ENCODE measurements at places on chromosomes 3 and 15.

DNA sequence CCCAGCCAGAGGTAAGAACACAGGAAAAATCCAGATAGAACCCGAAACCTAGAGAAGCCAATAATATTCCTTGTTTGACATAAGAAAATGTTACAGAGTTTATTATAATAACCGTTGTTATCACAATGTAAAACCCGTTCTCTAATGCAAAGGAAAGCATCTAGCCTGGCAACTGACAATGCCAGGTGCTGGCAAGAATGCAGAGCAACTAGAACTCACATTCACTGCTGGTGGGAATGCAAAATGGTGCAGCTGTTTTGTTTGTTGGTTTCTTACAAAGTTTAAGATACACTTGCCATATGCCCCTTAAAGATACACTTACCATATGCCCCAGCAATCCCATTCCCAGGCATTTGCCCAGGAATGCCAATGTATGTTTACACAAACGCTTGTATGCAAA lies 23.4 kb downstream of the VPS39 start:
- DNase-seq = no peak

DNA sequence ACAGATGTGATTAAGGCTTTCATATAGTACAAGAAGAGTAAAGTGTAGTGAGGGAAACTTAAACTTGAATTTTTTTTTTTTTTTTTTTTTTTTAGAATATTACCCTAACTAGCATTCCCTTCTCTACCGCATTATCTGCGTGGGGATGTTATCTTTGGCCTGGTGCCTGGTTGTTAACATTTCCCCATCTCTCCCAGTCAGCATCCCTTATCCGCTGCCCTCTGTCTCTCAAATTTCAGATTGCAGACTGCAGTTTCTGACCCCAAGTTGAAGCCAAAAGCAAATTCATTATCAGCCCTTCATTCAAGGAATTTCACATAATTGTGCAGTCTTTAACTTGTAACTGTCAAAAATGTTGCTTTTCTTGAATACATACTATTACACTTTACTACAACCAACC lies 353.0 kb downstream of the PLOD2 start:
- DNase-seq = no peak

GRCh38 chr3:159886050-159886449 lies 102.6 kb upstream of the IL12A start:
- no peak for DNase-seq

DNA sequence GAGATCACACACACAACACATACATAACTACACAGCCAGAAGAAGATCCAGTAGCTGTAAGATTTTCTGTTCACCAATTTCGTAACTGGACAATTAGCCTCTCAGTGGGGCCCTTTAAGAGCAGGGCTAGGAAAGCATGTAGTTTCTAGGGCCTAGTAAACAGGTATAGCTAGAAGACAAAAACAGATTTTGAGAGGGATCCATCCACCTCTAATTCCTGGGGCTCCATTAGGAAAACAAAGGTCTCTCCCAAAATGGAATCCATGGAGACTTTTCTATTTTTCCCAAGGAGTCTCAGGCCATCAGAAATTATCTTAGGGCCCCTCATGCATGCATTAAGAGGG lies 10.5 kb downstream of the KIF15 start:
- no peak for DNase-seq

- DNase-seq = no peak
Observed at GRCh38 chr15:99452728-99453636, 112.8 kb upstream of the MEF2A start.

- DNase-seq = no peak
Observed at GRCh38 chr3:44171891-44172290, 69.8 kb upstream of the TOPAZ1 start.

DNA sequence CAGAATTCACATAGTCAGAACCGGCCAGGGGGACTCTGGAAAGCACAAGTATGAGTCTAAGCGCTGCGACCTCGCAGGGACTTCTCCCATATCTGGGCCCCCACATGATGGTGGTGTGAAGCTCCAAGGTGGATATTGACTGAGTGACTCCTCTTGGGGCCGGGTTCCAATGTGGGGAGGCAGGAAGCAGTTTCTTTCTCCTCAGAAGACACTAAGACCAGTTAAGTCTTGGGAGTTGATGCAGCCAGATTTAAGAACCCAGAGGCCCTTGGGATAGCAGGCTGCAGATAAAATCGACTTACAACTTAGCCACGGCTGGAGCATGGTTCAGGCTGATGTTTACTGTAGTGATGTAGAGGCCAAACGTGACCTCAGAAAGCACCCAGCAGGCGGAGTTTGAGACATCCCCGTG lies 55.4 kb upstream of the KLF13 start:
- DNase-seq = no peak

DNA sequence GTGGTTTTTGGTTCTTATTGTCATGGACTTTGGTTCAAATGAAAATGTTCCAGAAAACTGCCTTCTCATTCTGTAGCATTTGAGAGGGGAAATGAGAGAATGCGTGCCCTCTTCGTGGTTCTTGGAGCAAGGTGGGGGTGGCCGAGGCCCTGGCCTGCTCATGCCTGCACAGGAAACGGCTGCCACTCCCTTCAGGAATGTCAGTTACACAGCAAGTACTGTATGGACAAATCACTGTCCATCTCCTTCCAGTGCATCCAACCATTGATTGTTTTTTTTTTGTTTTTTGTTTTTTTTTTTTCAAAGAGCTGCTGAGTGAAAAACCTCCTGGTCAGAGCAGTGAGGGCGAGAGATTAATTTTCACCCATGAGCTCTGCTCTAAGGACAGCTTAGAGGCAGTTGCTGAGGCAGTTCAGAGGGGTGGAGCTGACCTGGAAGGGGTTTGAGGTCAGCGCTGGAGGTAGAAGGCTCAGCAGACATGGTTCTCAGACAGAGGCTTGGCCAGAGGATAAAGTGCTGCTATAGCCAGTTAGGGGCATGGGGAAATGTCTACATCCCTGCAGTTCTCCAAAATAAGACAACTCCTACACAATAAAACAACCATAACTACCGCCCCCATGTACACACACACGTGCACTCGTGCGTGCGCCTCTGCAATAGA lies 20.2 kb upstream of the KIF23 start:
- no peak for DNase-seq

DNA sequence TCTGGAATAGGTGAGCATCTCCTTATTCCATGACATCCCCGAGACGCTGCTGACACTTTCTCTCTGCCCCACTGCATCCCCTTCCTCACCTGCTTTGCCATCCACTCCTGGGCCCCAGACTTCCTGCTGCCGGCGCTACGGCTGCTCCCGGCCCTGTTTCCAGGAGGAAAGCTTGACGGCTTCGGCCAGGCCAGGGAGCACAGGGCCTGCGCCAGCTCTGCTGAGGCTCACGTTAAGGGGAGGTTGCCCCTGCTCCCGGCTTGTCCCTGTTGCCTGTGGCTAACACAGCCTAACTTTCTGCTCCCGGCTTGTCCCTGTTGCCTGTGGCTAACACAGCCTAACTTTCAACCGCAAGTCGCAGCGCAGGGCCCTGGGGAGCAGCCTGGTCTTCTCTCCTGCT lies 177.3 kb upstream of the RGMA start:
- DNase-seq = no peak

DNA sequence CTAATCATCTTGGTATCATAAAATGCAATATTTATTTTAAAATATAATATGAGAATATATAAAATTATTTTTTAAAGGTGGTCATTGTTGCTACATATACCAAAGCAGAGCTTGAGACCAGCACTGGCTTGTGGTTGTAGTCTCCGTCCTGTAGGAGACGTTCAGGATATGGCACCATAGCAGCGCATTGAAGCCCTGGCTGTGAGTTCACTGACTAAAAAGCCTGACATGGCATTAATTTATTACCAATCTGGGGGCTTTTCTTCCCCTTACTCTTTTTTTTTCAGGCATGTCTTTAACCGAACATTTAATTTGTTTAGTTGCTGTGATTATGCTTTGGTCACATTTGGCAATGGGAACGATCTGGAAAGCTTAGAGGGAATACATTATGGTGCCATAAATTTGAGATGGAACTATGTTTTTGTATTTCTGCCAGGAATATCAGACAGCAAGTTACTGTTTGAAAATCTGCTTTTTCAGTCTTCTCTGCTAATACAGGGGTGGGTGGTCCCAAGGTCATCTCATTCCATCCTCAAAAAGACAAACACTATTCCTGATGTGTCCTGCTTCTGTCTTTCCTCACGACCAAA lies 108.5 kb downstream of the ZIC4 start:
- DNase-seq = no peak

- DNase-seq = no peak
Observed at GRCh38 chr3:127964053-127964452, 49.0 kb downstream of the KBTBD12 start.

GRCh38 chr3:3127432-3128010 lies 781 bp downstream of the TRNT1 start:
- DNase-seq = peak; percentile 21

- DNase-seq = peak; percentile 52
Observed at GRCh38 chr15:90001683-90002427, 731 bp downstream of the ZNF710 start.

GRCh38 chr3:183826448-183827250 lies 1.3 kb upstream of the MAP6D1 start:
- no peak for DNase-seq

- DNase-seq = no peak
Observed at GRCh38 chr3:17771177-17772017, 29.0 kb upstream of the TBC1D5 start.

GRCh38 chr3:54065140-54065539 lies 57.2 kb upstream of the CACNA2D3 start:
- DNase-seq = no peak

DNA sequence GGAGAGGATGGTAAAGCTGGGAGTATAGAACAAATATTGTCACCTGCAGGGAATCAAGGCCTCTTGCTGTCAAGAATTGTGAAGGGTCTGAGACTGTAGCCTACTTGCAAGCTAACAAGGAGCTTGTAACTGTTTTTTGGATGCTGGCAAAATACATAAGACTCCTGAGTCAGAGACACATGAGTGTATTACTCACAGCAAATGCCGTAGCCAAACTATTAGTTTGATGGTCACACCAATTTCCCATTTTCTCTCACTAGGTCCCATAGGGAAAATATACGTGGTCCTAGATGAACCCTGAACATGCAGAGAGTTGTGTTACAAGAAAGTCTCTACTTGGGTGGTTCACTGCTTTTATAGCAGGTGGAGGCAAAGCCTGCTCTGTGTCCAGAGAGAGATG lies 44.7 kb upstream of the LIPC start:
- DNase-seq = no peak

GRCh38 chr3:190581041-190581541 lies 67.2 kb downstream of the IL1RAP start:
- DNase-seq = no peak

- no peak for DNase-seq
Observed at GRCh38 chr3:38610436-38610835, 39.1 kb downstream of the SCN5A start.

- no peak for DNase-seq
Observed at GRCh38 chr3:131282379-131282778, 99.2 kb upstream of the NUDT16 start.

DNA sequence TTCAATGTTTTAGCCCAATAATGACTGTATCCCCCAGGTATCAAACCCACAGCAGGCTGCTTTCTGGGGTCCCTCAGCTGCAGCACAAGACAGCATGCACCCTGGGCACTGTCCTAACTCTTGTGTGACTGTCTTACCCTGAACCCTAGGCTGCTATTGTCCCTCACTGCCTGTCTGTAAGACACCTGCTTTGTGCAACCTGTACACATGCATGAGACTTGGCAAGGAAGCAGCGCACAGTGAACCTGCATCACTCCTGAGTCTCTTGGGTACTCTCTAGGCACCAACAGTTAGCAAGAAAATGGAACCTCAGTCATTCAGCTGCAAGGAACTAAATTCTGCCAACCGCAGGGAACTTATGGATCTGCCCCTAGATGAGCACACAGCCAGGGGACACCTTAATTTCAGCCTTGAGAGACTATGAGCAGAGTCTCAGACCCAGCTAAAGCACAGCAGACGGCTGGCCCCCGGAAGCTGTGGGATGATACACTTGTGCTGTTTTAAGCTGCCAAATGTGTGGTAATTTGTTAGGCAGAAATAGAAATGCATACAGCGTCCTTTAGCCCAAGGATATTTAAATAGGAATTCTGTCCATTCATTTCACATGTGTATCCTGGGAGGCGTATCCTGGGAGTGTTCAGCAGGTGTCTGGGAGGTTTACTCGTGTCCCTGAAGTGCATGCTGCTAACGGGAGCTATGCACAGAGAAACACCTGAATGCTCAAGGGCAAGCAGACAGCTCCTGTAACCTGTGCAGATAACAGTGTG lies 223.8 kb downstream of the KLF13 start:
- no peak for DNase-seq

GRCh38 chr3:177574222-177574856 lies 377.1 kb upstream of the TBL1XR1 start:
- DNase-seq = no peak

DNA sequence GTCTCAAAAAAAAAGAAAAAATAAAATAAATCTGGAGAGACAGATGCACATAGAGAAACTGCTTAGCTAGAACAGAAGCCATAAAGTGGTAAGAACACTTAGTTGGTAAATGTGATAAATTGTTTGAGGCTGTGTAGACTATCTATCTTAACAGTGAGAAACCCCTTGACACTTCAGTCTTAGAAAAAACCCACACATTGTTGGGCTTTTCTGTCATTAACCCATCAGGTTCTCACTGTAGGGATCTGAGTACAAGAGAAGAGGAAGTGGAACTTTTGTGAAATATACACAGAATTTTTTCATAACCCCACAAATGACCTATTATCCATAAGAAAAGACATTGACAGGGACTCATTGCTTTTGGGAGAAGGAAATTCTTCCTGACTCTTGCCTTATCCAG lies 24.4 kb downstream of the TP63 start:
- DNase-seq = no peak

DNA sequence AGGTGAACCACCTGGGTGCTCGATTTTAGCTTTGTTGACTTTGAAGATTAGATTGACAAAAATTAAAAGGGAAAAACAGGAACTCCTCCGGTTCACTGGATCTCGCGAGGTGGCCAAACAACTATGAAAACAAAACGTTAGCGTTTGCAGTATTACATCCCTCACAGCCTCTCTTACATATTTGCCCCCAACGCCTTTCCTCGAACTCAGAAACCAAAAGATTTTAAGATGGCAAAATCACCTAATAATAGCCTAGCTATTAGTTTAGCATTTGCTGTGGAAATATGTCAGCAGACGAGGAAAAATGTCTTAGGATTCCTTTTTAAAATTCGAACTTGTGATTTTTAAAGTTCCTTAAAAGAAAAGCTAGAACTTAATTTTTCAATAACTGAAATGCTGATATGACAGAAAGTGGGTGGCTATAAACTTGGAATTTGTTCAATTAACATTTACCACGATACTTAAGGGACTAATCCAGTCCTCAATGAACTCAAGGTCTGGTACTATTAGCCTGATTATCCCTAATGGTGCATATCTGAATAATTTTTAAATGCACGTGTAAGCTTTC lies 491 bp upstream of the SENP7 start:
- DNase-seq = no peak

- no peak for DNase-seq
Observed at GRCh38 chr3:97612632-97613031, 151.9 kb upstream of the ARL6 start.
